ENCODE measurements at places on chromosomes 7 and 10. TPM values are rescaled to one million over a fixed set of nuclear protein-coding genes. Genes with fewer than 3 reads are reported as not detected.

MKX gene
- 0.20 TPM for total RNA-seq

PRLHR gene
- total RNA-seq, result not detected

SYT15B gene
- total RNA-seq, result 0.26 TPM

TRIM50 gene
- not detected for total RNA-seq

CHAT gene
- total RNA-seq, result not detected

SEC61G gene
- 313 TPM for total RNA-seq

PAPOLB gene
- total RNA-seq, result 0.93 TPM

ECD gene
- total RNA-seq, result 34.3 TPM

SORCS1 gene
- 83.3 TPM for total RNA-seq

ARMH3 gene
- total RNA-seq, result 19.7 TPM

- no peak for DNase-seq
These were observed 348.9 kb upstream of the BMPER start for GRCh38 chr7:33556472-33556871.

DNA sequence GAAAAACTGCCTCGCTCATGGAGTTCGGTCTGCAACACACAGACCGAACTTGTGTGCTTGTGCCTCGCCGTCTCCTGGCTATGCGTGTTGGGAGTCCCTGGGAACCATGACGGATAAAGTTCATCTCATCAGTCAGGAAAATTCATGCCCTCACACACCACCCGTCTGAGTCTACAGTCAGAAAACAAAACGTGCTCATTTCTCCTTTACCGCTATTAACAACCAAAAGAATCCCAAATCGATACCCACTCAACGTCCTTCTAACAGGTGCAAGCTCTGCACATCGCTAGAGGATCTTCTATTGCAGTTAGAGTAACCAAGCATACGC, 13.6 kb downstream of the CNPY1 start:
- DNase-seq, result no peak

DNA sequence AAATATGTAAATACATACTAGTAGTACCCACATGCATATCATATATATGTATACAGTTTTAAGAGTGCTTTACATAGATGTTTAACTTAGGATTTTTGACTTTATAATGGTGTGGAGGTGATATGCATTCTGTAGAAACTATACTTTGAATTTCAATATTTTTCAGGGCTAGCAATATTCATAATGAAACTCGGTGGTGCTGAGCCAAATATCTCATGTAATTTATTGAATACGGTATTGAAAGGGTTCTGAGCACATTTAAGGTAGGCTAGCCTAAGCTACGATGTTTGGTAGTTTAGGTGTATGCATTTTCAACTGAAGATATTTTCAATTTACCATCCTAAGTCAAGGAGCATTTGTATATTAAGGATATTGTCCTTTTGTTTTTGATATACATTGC, 36.0 kb downstream of the ZNRF2 start:
- DNase-seq, result no peak

DNA sequence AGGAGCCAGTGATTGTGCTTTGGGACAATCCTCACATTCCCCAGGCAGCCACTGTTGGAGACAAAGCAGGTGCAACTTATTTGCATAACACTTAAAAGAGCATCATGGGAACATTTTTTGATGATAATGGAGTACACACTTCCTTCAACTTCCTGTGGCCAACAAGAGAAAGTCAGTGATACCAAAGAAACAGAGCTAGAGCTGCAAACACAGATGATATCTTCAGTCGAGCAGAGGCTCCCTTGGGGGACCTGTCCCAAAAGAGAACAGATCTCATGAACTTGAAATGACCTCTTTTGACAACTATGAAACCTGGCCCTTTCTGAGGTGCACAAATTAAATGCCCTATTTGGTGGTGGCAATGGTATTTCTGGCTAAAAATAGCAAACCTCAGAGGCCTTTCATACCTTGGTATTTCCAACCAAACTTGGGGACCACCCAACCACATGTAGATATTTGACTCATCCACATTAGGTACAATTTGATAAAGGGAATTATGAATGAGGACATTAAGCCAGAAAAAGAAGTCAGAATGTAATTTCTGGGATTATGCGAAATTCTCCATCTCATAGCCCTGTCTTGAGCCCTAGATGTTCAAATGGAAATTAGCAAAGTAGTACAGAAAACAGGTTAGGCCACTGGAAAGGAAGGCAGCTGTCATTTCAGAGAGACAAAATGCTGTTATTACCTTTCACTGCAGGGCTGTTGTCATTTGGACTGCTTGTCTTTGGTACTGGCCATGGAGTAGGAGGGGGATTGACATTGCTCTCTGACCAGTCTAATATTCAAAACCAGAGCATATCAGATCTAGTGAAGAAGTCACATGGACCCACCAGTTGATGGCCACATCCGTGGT, 146.2 kb downstream of the ICA1 start:
- no peak for DNase-seq

GRCh38 chr7:151759591-151760042, 117.3 kb downstream of the PRKAG2 start:
- DNase-seq, result peak; percentile 92

DNA sequence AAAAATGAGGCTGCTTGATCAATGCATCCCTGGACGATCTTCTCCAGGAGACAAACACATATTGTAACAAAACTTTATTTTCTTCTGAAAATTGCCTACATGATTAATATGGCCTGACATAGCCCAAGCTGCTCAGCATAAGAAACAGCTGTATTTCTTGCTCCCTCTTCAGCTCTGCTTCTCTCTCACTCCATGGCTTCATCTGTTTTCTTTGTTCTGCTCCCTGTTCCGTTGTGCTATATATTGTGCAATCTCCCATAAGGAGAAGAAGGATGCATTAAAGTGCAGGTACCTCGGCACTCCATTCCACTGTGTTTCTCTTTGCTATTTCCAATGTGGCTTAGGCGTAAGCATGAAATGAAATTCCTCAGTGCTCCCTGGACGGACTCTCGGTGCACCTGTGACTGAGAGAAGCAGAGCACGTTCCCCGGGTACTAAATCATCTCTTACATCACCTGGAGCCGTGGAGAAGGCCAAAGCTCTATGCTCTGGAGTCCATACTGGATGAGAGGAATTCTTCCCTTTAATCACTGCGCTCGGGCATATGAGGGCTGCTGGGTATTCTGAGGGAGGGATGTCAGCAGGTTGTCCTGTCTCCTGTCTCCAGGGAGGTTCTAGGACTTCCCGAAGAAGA, 254.3 kb downstream of the GALNT17 start:
- no peak for DNase-seq

DNA sequence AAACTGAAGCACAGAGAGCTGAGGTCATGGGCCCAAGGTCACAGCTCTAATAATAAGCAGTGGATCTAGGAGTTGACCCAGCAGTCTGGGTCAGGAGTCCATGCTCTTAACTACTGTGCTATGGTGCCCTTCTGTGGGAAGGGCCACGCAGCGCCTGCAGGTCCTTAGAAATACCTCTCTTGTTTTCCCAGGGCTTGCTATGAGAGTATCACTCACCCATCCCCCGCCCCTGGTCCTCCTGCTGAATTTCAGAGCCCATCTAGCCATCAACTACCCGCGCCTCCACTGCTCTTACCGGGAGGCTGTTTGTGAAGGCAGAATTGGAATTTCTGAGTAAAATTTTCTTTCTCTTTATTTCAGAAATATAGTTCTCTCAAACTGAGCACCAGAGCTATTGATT, 27.3 kb upstream of the CRHR2 start:
- DNase-seq, result peak; percentile 78

- no peak for DNase-seq
These were observed 515.3 kb downstream of the GRID1 start for GRCh38 chr10:85851325-85851724.

- DNase-seq, result no peak
These were observed 174.7 kb upstream of the TCF7L2 start for GRCh38 chr10:112775381-112775780.

GRCh38 chr7:5294169-5294987, 11.6 kb downstream of the SLC29A4 start:
- no peak for DNase-seq

DNA sequence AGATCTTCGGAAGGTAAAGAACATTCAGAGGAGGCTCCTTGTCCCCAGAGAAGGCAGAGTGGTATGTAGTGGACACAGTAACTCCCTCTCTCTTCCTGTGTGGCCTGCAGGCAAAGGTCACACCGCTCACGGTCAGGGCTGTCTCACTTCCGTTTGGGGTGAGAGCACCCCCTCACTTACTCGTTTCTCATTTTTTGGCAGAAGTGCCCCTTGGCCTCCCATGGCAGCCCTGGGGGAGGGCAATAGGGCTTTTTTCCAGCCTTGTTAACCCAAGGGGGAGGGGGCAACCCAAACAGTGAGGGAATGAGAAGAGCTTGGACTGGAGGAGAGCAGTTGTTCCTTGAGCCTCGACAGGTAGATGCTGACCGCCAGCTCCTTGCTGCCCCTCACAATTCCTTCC, 31.8 kb upstream of the SRGN start:
- DNase-seq, result no peak

DNA sequence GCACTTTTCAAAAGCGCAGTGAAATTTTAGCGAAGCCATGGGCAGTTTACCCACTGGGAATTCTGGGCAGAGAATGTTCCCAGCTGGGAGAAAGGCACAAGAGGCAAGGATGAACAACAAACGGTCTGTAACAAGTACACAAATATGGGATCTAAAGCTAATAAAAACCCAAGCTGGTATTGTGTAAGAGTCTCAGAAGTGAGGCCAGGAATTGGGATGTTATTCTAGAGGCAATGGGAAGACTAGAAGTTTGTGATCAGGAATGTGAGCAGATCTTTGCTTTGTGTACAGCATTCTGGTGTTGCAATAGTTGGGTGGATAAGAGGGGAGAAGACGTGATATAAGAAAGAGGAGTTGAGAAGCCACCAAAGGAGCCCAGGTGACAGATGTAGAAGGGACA, 15.0 kb downstream of the FZD9 start:
- DNase-seq, result no peak

GRCh38 chr7:44964831-44965440, 13.9 kb downstream of the MYO1G start:
- peak; percentile 44 for DNase-seq

- no peak for DNase-seq
These were observed 19.1 kb downstream of the ABLIM1 start for GRCh38 chr10:114638821-114639625.

GRCh38 chr7:142774826-142775225, 4.1 kb downstream of the PRSS2 start:
- DNase-seq, result no peak

GRCh38 chr10:30036811-30037210, 22.6 kb downstream of the JCAD start:
- DNase-seq, result no peak

- DNase-seq, result no peak
These were observed 41.2 kb upstream of the VCL start for GRCh38 chr10:73956476-73957359.

GRCh38 chr10:60954035-60954434, 10.1 kb upstream of the RHOBTB1 start:
- DNase-seq, result no peak

Measured in endodermal cell (in vitro differentiated cells).